ENCODE measurements at places on chromosomes 3 and 15.

GRCh38 chr15:40660686-40661085, 34.3 kb upstream of the RAD51 start:
- DNase-seq, result no peak

- DNase-seq, result no peak
These were observed 3.3 kb downstream of the LYSMD4 start for GRCh38 chr15:99729920-99730319.

DNA sequence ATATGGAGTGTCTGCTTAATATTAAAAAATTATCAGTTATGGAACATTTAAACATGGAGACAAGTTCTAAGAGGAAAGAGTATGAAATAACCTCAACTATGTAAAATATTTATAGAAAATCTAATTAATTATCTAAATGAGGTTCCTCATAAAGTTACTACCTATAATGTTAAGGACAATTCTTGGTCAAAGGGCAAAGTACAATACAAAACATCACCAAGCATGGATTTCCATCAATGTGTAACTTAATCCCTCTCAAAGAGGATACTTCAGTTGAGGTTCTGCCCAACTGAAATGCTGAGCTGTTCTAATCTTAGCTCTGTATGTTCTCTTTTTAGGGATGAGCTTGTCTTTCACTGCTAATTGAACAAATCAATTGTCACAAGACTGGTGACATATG, 56.0 kb upstream of the CHRM5 start:
- no peak for DNase-seq

GRCh38 chr3:52388933-52389332, 56.0 kb downstream of the SEMA3G start:
- DNase-seq, result no peak

GRCh38 chr3:131218196-131218595, 163.4 kb upstream of the NUDT16 start:
- no peak for DNase-seq

DNA sequence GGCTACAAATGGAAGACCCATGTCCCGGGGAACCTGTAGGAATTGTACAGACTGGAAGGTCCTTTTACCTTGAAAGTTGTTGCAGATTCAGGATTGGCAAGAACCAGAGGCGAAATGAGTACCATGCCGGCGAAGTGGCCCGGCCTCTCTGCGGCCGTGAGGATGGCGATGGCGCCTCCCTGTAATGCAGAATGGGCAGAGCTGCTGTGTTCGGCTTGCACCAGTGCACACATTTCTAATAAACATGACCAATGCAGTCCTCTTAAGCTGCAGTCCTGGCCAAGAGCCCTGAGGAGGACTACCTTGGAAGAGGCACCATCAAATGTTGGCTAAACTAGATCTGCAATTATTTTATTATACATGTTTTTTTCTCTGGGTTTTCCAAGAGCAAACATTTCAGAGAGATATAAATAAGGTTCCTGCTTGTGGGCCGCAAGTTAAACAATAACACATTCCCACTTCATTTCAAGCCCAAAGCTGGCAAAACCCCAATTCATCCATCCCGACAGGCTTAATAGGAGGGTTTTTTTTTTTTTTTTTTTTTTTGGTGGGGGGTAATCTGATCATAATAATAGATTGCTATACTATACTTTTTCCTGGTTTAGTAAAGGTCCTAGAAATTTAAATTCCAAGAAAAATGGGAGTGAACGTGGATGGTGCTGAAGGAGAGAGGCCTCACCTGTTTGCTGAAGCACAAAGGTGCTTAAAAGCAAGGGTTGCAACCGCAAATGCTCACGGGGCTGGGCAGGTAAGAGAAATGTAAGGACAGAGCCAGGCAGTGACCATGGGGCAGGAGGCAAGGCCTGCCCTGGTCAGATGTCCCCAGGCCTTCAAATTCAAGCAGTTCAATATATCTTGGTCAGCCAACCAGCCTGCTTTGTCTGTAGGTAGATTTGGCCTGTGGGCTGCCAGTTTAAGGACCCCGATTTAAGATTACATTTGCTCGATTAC, 48.5 kb downstream of the ABTB1 start:
- no peak for DNase-seq

DNA sequence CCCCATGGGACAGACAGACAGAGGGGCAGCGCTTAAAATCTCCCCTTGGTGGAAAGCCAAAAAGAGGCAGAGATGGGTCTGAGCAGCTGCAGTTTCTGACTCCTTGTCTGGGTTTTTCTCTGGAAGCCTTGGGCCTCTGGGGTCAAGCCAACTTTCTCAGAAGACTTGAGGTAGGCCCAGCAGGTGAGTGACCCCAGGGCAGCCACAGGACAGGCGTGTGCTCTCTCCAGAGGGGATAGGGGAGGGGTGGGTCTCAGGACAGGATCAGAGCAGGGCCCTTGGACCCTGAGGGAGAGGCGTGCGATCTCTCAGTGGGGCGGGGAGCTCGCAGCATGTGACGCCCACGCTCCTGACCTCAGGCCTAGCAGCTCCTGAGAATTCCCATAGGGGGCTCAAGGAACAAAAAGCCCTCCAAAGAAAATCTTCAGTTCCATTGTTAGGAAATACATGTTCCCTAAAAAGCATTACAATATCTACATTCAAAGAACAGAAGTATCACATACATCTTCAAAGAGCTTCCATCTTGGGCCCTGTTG, 34.6 kb upstream of the DUSP7 start:
- DNase-seq, result no peak

- no peak for DNase-seq
These were observed 104.6 kb upstream of the ADAMTS9 start for GRCh38 chr3:64792445-64792844.

- DNase-seq, result no peak
These were observed 681 bp downstream of the TWF2 start for GRCh38 chr3:52238193-52238760.

GRCh38 chr3:33438284-33438668, 1.9 kb downstream of the UBP1 start:
- DNase-seq, result no peak

DNA sequence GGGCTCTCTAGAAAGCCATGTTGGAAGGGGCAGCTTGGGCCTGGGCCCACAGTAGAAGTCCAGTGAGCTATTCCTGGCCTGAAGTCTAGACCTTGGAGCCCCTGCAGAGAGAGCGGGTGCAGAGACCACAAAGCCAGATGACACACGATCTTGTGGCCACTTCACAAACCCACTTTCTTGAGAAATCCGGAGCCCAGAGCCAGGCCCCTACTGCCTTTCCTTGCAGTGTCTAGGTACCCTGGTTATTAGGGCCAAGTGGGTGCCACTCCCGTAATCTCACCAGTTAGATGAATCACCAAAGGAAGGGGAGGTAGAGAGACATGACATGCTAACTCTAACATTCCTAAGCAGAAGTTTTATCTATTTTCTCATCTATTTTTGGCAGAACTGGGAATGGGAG, 72.5 kb upstream of the ADAMTSL3 start:
- no peak for DNase-seq

- no peak for DNase-seq
These were observed 181.9 kb downstream of the SV2B start for GRCh38 chr15:91281947-91282346.

Measured in cortex of kidney (tissue), 1 donor.